Spinal cord (tissue), 10 donors: ENCODE measurements at places on chromosomes 6 and 20. TPM values are rescaled to one million over a fixed set of nuclear protein-coding genes. Genes with fewer than 3 reads are reported as not detected.
A peak's percentile ranks its signal among the peaks of the same experiment; 100 is the strongest.

Gene ENTPD6
- total RNA-seq = 59.3 TPM

- no peaks in the 10 kb centered on the region for H3K36me3 ChIP-seq
- peak; percentile 48 for DNase-seq
- H3K27ac ChIP-seq = peak within 1 kb of the TSS; percentile 63
- H3K27me3 ChIP-seq = no peaks in the 10 kb centered on the region
- H3K4me1 ChIP-seq = peaks cover 3% of the 10 kb centered on the region
Measured at GRCh38 chr6:17392978-17393891, at the start of gene CAP2. CAP2 (plus strand) TSS chr6:17393595; CDS start chr6:17421556, 27,961 bp downstream.

DNA sequence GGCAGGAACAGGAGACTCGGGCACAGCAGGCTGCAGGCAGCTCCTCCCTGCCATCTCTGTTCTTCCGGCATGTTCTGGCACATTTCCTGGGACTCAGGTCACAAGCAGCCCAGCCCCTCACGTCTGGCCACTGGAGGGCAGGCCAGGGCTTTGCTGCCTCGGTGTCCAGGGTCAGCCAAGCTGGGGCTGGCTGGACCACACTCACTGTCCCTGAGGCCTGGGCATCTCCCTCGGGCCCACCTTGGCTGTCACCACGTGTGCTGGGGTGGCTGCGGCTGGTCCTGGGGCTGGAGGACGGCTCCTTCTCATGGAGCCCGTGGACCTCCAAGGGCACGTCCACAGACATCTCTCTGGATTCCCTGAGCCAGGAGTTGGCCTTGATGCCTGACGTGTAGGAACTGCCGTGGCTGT lies 18.5 kb downstream of the FRMD1 start:
- H3K4me3 ChIP-seq = no peak overlapping the region
- DNase-seq = no peak
- peaks cover 3% of the 10 kb centered on the region for H3K36me3 ChIP-seq

DNA sequence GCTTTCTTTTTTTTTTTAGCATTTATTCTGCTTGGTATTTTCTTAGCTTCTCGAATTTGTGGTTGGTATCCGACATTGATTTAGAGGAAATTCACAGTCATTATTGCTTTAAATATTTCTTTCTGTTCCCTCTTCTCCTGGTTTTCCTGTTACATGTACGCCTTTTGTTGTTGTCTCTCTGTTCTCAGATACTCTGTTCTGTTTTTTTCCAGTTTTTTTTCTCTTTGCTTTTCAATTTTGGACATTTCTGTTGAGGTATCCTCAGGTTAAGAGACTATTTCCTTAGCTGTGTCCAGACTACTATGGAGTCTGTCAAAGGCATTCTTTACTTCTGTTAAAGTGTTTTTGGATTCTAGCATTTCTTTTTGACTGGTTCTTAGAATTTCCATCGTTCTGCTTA lies 17.5 kb downstream of the STXBP5 start:
- no peaks in the 10 kb centered on the region for H3K4me1 ChIP-seq
- H3K4me3 ChIP-seq = no peak overlapping the region
- H3K36me3 ChIP-seq = peaks cover 5% of the 10 kb centered on the region
- DNase-seq = no peak
- H3K27me3 ChIP-seq = no peaks in the 10 kb centered on the region
- H3K27ac ChIP-seq = no peak overlapping the region

DNA sequence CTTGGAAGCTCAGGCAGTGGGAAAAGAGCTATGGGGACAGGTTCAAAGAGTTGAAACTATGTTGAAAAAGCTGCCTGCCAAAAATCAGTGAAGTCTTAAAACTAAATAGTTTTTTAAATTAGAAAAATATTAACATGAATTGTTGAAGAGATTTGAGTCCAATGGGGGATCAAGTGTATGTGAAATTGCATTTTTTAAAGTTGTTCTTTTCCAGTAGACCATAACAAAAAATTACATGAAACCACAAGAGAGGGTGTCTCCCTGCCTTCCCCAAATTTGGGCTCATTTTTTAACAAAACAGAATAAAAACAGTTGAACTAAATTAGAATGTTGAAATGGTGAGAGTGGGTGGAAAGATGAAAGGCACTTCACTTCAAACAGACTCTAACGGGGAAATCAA lies 31.5 kb upstream of the COL10A1 start:
- H3K27ac ChIP-seq = no peak overlapping the region
- H3K4me3 ChIP-seq = no peak overlapping the region
- no peak for DNase-seq
- H3K36me3 ChIP-seq = no peaks in the 10 kb centered on the region
- no peaks in the 10 kb centered on the region for H3K27me3 ChIP-seq

DNA sequence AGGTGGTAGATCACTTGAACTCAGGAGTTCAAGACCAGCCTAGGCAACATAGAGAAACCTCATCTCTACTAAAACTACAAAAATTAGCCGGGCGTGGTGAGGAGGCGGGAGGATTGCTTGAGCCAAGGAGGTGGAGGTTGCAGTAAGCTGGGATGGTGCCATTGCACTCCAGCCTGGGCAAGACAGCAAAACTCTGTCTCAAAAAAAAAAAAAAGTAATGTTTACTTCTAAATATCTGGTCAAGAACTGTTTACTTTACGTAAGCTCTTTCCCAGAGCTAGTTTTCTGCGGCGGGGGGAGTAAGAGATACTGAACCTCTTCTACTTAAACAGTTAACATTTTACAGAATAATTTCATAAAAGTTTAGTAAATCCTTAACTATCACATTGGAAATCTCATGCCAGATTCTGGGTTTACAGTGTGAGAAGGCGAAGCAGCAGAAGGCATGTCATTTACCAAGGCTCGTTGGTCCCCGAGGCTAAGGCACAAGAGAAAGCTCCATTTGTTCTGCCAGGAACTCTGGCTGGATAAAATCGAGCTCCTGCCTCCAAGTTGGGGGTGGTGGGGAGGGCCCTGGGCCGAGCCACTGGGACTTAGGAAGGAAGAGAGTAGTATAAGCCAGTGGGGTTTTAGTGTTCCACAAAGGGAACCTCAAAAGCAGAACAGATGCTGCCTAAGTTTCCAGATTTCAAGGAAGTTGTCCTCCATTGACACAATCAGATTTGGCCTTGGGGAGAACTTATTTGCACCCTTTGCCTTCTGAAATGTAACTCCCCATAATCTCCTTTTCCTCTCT lies 41.7 kb downstream of the ARFGEF2 start:
- no peak overlapping the region for H3K27ac ChIP-seq
- H3K4me1 ChIP-seq = no peaks in the 10 kb centered on the region
- H3K4me3 ChIP-seq = no peak overlapping the region

- no peaks in the 10 kb centered on the region for H3K27me3 ChIP-seq
- no peak overlapping the region for H3K4me3 ChIP-seq
- H3K4me1 ChIP-seq = peaks cover 4% of the 10 kb centered on the region
- no peaks in the 10 kb centered on the region for H3K36me3 ChIP-seq
- peak; percentile 53 for DNase-seq
- H3K27ac ChIP-seq = peak overlapping the region; percentile 92
Measured at GRCh38 chr6:96899019-96899418, 1.3 kb upstream of the NDUFAF4 start.
